GM18507 (cell line): ENCODE measurements at places on chromosomes 4 and X.

- DNase-seq: no peak
Measured at GRCh38 chr4:38223782-38224236, 263.6 kb downstream of the PTTG2 start.

GRCh38 chr4:11765849-11766453 is 337.3 kb upstream of the HS3ST1 start:
- no peak for DNase-seq

GRCh38 chr4:81883530-81884450 is 412.1 kb upstream of the RASGEF1B start:
- no peak for DNase-seq

DNA sequence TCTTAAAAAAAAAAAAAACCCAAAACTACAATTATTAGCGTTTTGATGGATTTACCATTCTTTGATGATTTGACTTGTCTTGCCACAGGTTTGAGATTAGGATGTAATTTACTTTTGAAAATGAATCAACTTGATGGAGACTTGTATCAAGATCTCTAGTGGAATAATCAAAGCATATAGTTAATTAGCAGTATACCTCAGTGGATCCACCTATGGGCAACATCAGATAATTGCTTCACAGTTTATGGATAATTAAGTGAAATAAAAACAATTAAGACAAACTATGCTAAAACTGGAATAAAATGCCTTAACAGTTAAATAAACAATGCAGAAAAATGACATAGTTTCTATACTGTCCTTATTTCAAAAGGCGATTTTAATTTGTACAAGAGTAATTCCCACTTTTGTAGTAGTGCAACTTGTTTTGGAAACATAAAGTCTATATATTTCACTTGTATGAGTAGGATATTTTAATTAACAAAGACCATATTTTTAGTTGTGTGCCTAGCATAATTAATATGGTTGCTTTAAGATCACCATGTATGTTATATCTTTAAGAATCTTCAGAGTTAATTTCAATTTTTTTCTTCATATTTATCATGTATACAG is 4.2 kb downstream of the CPEB2 start:
- DNase-seq: no peak

GRCh38 chr4:145347684-145348083 is 134.0 kb upstream of the SMAD1 start:
- no peak for DNase-seq

GRCh38 chrX:152733261-152733975 is at the start of the genes CSAG1 and MAGEA12:
TSS of gene CSAG1 (minus strand) at chrX:152733721. CDS start at chrX:152732460, 1,261 bp downstream.
TSS of gene MAGEA12 (plus strand) at chrX:152733757. CDS start at chrX:152736162, 2,405 bp downstream.
- DNase-seq: no peak
